ENCODE measurements at places on chromosomes 1 and 21. TPM values are rescaled to one million over a fixed set of nuclear protein-coding genes. Genes with fewer than 3 reads are reported as not detected.

The DMBX1 gene
- not detected for total RNA-seq

The NBPF4 gene
- total RNA-seq = under 0.01 TPM

The IVL gene
- not detected for total RNA-seq

The C1orf105 gene
- not detected for total RNA-seq

The FBXO2 gene
- total RNA-seq = 0.29 TPM

The KIF14 gene
- 1.8 TPM for total RNA-seq

The SYCP1 gene
- not detected for total RNA-seq

The PANK4 gene
- total RNA-seq = 15.2 TPM

GRCh38 chr1:156796340-156797097, 20.1 kb downstream of the SH2D2A start:
- no peak for DNase-seq

- DNase-seq = no peak
Observed at GRCh38 chr1:18234790-18235242, 127.2 kb downstream of the IGSF21 start.

DNA sequence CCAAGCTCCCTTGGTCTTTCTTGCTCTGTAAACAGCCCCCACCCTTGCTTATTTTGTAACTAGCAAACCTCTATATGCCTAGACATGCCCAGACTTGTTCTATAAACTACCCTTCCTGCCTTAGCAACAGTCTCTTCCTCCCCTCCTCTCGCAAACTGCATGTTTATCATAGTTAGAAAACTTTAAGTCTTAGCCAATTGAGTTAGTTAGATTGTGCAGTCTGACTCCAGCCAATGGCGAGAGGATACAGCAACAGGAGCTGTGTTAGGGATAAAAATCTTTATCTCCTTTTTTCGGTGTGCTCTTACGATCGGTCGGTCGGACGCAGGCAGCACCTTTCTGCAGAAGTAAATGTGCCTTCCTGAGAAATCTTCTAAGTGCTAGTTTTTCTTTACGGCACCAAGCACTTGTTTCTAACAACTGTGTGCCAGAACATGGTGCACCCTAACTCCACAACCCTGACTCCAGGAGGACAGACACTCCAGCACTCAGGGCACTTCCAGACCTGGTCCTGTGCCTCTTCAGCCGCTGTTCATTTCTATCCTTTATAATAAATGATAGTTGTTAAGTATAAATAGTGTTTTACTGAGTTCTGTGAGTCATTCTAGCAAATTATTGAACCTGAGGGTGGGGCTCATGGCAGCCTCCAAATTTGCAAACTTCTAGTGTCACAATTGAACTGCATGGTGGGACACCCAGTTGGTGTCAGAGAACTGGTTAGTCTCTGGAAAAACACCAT, 25.7 kb upstream of the GNG4 start:
- no peak for DNase-seq

- no peak for DNase-seq
Observed at GRCh38 chr1:204873714-204874113, 3.1 kb downstream of the NFASC start.

GRCh38 chr1:177464686-177465085, 293.9 kb downstream of the BRINP2 start:
- DNase-seq = no peak

DNA sequence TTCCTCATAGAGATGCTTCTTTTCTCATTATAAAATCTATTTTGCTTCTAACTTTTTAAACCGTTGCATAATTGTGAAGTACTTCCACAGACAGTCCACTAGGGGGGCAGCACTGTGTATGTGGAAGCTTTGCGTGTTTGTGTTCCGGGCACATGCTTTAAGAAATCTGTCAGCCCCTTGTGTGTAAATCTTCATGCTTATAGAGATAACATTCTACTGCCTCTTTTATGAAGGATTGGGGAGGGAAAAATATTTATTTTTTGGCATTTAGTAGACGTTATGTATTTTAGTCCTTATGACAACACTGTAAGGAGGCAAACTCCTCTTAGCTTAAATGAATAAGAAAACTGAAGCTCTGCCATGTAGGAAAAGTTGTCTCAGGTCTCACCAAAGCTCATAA, 157.3 kb upstream of the PTGFR start:
- DNase-seq = no peak

GRCh38 chr1:32272557-32273390, 19.1 kb upstream of the HDAC1 start:
- peak; percentile 47 for DNase-seq

DNA sequence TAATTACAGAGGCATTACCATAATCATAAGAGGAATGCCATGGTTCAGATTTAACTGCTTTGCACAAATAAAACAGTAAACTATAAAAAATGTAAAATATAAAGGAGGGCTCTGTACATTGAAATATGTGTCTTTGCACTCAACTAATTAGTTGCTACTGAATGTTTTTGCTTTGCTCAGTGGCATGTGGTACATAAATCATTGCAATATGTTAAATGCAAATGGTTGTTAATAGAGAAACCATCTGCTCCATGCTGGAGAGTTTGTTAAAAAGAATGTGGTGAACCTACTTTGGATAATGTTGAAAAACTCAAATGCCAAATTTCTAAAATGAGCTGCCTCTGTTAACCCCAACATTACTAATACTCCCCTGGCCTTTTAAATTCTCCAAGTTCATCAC, 201.5 kb downstream of the NTNG1 start:
- no peak for DNase-seq

GRCh38 chr1:116971258-116971860, 30.2 kb upstream of the CD101 start:
- DNase-seq = no peak

DNA sequence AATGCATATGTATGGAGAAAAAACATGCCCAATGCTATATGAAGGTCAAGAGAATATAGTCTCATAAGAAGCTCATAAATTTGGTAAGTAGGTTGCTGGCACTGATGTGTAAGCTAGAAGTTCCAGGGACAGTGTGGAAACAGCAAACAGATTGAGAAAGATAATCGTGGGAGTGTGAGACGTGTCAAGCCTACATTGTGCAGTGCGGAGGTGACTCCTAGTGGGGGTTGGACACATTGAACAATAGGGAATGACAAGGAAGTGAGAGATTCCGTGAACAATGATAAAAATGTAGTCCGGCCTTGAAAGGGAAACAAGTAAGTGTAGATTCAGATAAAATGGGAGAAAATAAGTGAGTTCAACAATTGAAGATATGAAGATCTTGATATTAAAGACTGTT, 788.4 kb upstream of the PRMT6 start:
- no peak for DNase-seq

DNA sequence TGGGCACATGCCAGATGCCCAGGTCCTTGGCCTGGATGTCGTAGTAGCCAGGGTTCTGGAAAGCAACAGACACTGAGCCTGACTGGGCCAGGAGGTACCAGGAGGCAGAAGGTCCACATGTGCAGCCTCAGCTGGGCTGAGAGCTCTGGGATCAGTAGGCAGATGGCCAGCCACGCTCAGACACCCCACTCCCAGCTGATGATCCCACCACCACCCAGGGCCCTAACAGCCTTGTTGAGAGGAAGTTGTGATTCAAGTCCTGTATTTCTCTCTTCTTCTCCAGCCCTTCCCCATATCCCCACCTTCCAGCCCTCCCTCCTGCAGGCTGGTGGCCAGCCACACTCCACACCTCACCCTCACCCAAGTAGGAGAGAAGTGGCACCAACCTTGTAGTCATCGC, 4.0 kb downstream of the ITLN2 start:
- DNase-seq = no peak

GRCh38 chr1:30117685-30118084, 605.7 kb downstream of the MATN1 start:
- DNase-seq = no peak

GRCh38 chr1:171641076-171641864, 11.2 kb downstream of the MYOC start:
- no peak for DNase-seq

- DNase-seq = no peak
Observed at GRCh38 chr1:73659136-73659535, 538.8 kb downstream of the LRRIQ3 start.

GRCh38 chr1:2894381-2895041, 93.0 kb upstream of the TTC34 start:
- no peak for DNase-seq

- DNase-seq = peak; percentile 66
Observed at GRCh38 chr1:26290122-26290881, 10.4 kb downstream of the SH3BGRL3 start.

DNA sequence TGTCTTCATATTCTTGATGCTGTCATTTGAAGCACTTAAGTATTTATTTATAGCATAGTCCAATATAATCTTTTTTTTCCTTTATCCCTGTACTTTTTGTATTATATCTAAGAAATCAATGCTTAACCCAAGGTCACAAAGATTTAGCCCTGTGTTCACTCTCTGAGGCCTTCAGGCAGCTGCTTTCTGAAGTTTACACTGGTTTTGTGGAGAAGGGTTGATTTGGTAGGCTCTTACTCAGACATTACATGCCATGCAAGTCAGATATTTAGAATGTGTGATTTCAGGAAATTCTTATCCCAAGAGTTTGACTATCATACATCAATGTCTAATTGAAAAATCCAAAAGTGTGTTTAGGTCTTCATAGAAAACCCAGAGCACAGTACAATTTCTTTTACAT, 56.3 kb downstream of the PALMD start:
- DNase-seq = no peak

DNA sequence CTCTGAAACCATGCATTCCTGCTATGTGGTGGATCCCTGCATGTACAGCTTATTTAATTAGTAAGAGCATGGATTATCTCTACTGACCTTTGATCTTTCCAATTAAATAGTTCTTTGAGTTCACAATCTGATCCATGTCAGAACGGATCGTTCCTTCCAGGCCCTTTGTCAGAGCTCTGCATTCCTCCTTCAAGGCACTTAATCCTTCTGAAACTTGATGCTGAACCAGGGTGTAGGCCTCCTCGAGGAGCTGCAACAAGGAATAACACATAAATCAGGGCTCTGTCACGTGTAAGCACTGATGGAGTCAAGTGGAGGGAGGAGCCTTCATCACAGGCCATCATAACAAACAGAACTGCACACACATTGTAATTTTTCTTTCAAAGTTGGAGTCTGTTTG, 68.4 kb upstream of the EDEM3 start:
- DNase-seq = no peak

DNA sequence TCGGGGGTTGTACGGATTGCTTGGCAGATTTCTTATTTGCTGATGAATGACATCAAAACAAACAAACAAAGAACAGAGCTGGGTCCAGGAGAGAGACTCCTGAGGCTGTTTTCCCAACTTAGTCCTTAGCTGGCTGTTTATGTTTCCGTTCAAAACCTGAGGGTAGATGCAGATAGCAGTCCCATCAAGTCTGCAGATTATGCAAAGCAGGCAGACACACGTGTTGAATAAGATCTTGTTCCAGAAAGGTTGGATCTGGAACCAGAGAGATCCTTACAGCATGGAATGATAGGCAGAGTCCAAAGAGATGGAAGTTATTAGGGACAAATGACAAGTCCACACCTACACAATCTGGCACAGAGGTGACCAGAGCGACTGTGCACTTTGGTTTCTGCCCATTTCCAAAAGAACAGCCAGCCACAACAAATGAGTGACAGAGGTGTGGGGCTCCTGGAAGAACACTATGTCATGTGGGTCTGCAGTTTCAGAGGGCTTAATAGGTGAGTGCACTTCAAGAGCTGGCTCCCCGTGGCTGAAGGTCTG, 65.5 kb downstream of the MAN1C1 start:
- DNase-seq = no peak

DNA sequence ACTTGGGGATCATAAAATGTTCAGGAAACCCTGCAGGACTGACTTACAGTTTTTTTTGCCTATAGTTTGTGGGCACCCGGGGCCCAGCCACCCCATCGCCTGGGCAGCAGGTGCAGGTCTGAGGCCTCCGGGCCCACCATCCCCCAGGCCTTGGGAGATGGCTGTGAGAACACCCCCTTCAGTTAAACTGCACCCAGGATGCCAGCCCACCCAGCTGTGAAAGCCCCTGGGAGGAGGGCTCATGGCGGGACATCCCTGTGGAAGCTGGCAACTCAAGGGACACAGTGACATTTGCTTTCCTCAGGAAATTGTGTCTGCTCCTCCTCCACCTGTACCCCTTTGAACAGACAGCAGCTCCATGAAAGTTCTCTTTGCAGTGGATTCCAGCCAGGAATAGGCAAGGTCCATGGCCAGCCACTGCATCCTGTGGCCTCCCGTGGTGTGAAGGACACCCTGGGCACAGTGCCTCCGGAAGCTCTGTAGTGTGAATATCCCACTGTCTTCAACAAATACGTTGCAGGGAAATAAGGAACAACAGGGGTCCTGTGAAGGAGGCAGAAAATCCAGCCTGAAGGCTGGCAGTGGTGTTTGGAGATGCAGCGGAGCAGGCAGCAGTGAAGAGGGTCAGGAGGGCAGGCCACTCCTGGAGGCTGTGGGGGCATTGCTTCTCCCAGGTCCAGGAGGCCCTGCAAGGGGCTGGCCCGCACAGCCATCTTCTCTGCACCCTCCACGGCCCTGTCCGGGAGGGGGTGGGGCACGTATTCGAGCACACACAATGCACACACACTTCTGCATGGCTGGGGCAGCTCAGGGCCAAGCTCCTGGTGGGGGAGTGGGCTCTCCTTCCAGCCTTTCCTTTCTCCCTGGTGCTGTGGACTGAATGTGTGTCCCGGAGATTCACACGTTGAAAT, 2.1 kb upstream of the OBSCN start:
- peak; percentile 80 for DNase-seq

GRCh38 chr21:25569711-25570110, 37.6 kb downstream of the MRPL39 start:
- DNase-seq = no peak

- no peak for DNase-seq
Observed at GRCh38 chr21:23162198-23162946, 2164.2 kb downstream of the NCAM2 start.

DNA sequence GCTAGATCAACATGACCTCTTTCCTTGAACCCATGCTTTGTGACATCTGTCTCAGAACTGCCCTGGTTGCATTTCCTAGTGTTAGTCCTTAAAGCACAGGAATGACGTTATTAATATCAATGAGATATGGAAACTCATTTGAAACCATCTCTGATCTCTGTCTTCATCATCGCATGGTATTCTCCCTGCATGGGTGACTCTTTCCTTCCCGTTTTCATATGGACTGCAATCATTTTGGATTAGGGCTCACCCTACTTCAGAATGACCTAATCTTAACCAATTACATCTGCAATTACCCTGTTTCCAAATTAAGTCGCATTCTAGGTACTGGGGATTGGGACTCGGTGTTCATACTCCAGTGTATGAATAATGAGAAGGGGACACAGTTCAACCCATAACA, 41.7 kb upstream of the DISC1 start:
- no peak for DNase-seq

DNA sequence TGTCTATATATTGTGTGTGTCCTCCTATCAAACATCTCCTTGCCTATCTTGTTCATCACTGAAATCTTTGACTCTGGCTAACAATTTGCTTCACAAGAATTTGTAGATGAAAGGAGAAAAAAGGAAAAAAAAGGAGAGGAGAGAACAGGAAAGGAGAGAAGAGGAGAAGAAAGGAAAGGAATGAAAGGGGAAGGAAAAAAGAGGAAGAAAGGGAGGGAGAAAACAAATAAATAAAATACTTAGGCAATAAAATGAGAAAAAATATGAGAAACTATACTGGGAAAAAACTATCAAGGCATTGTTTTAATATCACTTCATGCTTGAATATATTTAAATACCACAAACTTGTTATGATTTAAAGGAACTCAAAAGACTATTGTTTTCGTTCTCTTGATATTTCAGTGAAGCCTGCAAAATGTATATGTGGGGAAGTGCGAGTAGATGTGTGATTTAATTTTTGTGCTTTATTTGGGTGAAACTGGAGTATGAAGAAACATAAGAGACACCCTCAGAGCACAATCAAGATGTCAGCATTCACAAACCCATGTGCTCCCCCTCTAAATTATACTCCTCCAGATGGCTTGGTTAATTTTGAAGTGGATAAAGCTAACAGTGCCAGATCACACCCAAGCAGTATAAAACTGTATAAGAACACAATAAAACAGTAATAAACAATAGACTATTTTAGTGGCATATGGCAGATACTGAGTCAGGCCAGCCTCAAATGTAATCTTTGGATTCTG, 205.7 kb upstream of the SAMSN1 start:
- no peak for DNase-seq

Data from osteoblast (primary cell).